ENCODE measurements at places on chromosomes 6 and 20.

DNA sequence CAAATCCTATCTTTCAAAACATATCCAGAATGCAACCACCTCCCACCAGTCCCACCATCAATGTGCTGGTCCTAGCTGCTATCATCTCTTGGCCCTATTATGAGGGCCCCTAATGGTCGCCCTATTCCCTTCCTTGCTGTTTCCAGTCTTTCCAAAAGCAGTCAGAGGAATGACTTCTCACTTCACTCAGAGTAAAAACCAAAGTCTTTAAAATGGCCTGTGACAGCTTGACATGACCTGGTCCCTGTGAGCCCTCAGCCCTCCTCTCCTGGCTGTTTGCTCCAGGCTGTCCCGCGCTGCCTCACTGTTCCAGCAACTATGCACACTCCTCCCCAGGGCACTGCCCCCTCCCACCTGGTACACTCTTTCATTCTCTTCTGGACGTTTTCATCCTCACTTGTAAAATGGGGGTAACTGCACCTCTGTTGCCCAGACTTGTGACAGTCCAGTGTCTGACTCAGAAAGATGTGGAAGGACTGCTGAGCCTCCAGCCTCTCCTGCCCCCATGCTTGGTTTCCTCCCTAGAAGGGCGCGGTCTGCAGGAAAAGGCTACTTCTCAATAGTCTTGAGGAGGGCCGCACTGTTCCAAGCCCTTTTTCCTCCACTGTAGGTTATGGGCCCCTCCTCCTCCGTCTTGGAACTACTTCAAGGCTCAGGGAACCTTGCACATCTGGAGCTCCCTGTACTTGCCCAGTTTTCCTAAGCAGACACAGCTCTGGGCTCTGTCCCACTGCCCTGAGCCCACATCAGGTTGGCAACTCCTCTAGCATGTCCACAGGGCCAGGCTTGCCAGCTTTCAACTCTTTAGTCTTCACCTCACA lies 64.7 kb downstream of the MYH7B start:
- DNase-seq, result no peak

GRCh38 chr6:36890112-36890663 lies 4.4 kb downstream of the C6orf89 start:
- DNase-seq, result no peak

- peak; percentile 81 for DNase-seq
Observed at GRCh38 chr20:43681991-43682410, 15.1 kb downstream of the MYBL2 start.

DNA sequence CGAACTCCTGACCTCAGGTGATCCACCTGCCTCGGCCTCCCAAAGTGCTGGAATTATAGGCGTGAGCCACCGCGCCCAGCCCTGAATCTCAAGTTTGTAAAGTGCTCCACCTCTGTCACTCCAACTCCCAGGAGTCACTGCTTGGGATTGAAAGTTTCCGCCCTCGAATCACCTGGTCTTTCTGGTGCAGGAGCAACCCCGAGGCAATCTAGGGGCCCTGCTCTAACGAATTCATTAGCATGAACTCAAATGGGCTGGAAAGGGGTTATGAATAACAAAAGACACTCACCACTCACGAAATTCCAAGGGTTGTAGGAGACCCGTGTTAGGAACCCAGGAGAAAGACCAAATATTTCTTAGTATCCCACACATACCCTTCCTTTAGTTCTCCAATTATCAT lies 26.1 kb downstream of the RBCK1 start:
- DNase-seq, result no peak

GRCh38 chr6:117573006-117573680 lies 29.2 kb downstream of the GOPC start:
- no peak for DNase-seq

DNA sequence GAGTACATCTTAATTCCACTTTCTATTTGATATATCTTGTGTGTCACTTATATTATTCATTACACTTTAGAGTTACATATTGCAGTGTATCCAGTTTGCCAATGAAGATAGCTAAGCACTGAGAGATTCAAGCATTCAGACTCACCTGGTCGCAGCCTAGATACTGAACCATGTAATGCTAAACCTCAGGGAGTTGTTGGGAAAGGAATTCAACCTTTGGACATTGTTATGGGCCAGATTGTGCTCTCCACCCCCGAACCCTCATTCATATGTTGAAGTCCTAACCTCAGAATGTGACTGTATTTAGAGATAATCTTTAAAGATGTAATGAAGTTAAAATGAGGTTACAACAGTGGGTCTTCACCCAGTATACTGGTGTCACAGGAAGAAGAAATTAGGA lies 13.8 kb upstream of the KIF16B start:
- no peak for DNase-seq

GRCh38 chr6:148367411-148368024 lies 24.9 kb downstream of the SASH1 start:
- DNase-seq, result no peak

DNA sequence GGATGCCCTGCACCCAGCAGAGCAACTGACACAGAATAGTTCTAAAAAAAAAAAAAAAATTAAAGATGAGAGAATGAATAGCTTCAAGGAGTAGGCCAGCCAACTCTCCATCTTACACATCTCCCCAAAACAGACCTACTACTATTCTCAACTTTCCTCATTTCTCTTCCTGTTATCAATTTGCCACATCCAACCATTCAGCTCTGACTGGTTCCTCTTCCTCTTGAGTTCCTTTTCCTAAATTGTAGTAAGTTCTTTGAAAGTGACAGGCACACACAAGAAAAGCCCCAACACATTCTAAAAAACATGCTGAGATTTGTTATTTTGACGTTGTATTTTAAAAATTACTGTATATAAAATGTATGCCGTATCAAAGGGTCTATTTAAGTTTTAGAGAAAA lies 117.2 kb downstream of the PDSS2 start:
- no peak for DNase-seq

GRCh38 chr6:106827081-106827480 lies 147.4 kb downstream of the CD24 start:
- no peak for DNase-seq

- DNase-seq, result peak; percentile 4
Observed at GRCh38 chr6:47073125-47074110, 31.3 kb upstream of the ADGRF1 start.

DNA sequence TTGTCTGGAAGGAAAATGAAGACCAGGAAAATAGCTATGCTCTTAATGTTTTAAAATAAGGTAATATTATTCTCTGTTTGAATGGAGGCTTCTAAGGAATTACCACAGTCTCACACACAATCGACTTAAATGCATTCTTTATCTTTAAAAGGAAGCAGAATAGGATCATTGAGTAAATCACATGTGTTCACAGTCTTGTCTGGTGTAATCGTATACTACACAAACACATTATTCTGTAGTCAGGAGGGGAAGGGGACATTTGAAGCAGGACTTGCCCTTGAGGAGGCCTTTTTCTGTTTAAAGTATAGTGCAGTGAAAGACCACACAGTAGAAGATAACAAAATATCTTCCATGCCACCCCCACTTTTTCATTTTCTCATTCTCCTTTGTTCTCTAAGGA lies 20.6 kb upstream of the REV3L start:
- DNase-seq, result no peak

- peak; percentile 48 for DNase-seq
Observed at GRCh38 chr6:52286798-52287432, 2.4 kb upstream of the MCM3 start.

GRCh38 chr20:8778387-8778786 lies 290.5 kb upstream of the PLCB4 start:
- no peak for DNase-seq

DNA sequence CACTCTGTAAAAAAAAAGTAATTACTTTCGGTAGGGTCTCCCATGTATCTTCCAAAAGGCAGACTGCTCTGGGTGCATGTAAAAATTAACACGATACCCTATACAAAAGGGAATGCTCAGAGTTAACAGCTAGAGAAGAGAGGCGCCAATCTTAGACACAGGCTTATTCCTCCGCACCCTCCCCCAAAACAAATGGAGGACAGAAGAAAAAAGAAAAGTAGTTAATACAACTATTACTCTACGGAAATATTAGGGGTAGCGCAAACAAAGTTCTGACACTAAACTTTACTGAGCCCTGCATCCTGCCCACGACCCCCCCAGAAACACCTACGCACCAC lies 331 bp upstream of the UFL1 start:
- no peak for DNase-seq

- DNase-seq, result no peak
Observed at GRCh38 chr20:25364879-25365699, 25.5 kb downstream of the ABHD12 start.
